Renal cortical epithelial cell (primary cell): ENCODE measurements at places on chromosomes 11 and 22. TPM values are rescaled to one million over a fixed set of nuclear protein-coding genes. Genes with fewer than 3 reads are reported as not detected.

The FGF3 gene
- not detected in 2 replicates for total RNA-seq

The SPA17 gene
- 11.3 and 22.6 TPM in 2 replicates for total RNA-seq

The C11orf91 gene
- not detected in 2 replicates for total RNA-seq

The FERMT3 gene
- 0.17 TPM in 1 of 2 replicates, not detected in the other for total RNA-seq

The CECR2 gene
- total RNA-seq: 0.10 and 0.17 TPM in 2 replicates

The CST6 gene
- 2.3 and 140 TPM in 2 replicates for total RNA-seq

The NXPE4 gene
- not detected in 2 replicates for total RNA-seq

The OR8G1 gene
- total RNA-seq: not detected in 2 replicates

The CCDC87 gene
- total RNA-seq: 0.35 and 0.80 TPM in 2 replicates
